ENCODE measurements at places on chromosomes 4 and X.
A peak's percentile ranks its signal among the peaks of the same experiment; 100 is the strongest.

DNA sequence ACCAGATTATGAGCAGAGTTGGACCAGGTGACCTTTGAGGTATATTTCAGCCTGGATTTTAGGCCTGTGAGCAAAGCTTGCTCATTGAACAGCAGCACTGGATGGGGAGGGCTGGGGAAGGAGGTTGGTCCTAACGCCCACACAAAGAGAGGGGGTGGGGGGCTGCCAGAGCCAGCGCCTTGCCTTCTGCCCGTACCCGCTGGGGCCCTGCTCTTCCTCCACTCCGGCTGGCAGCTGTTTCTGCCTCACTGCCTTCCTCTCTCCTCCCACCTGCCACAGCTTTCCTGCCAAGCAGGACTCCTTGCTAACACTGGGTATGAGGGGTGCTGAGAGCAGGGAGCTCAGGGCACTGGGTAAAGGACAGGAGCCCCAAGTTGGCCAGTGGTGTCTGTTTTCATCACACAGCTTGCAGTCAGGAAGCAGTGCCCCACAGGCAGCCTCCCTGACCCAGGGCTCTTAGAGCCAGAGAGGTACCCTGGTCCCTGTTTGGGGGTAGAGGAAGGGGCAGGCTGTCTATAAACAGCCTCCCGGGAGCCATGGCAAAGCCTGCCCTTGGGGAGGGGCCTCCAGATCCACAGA, 6.1 kb downstream of the NALF2 start:
- DNase-seq, result no peak

GRCh38 chr4:57363346-57363745, 253.2 kb upstream of the IGFBP7 start:
- no peak for DNase-seq

- peak; percentile 72 for DNase-seq
These were observed 23.4 kb downstream of the CCNI start for GRCh38 chr4:77052352-77052751.

- DNase-seq, result no peak
These were observed 499.9 kb upstream of the AADAT start for GRCh38 chr4:170589597-170590191.

DNA sequence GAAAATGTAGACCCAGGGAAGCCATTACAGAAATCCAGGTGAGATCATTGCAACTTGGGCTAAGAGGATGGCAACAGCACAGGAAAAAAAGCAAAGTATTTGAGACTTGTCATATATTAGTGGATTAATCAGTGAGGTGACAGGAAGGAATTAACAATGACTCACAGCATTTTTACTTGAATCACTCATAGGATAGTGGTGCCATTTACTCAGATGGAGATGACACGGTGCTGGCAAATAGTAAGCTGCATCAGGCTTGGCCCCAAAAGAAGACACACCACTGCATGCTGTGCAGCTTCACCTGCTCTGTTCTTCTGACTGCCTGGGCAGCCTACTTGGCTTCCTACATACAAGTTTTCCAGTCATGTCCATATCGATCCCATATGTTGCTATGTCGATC, 144.8 kb downstream of the FRYL start:
- DNase-seq, result no peak

DNA sequence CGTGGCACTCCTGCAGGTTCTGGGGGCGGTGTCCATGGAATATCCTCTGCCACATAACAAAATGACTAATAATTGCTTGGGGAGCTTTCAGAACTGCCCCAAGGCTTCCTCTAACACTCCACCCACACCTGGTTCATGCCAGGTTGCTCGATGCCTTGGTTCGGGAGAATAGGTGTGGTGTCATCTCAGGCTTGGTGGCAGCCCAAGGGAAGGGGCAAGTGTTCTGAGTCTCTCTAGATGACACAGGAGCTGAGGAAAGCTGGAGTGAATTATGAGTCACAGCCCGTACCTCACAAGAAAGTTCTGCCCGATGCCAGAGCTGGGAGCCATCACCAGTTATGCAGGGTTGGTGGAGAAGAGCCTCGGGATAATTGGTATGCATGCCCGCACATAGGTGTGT, 14.7 kb downstream of the FTSJ1 start:
- no peak for DNase-seq

DNA sequence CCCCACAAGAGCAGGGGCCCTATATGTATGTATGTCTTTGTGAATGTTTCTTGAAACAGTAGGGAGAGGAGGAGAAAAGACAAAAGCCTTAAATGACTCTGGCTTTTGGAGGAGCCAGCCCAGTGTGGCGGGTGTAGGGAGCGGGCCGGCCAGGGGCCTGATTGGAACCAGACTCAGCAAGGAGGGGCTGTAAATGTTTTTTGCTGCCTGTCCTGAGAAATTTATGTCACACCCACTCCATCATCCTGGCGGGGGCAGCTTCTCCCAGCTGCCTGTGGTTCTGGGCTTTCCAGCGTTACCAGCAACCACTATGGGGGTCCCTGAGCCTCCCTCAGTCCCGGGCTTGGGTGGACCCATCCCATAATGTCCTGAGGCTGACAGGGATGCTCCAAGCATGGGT, 130.8 kb downstream of the PJA1 start:
- no peak for DNase-seq

- DNase-seq, result peak; percentile 16
These were observed 5.0 kb downstream of the DCAF8L1 start for GRCh38 chrX:27976284-27976683.

DNA sequence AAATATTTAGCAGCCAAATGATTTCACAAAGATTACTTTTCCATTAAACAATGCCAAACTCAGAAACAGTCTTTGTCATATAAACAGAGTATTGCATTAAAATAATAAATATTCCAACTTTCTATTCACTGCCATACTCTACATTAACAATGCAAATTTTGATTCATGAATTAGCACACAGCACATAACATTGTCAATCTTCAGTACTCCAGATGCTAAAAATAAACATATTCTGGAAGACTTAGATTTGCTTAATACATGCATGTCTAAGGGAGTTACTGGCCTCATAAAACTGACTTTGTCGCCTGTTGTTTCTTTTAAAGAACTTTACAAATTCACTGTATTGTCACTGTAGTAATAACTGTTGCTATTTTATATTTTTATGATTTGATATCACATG, 131.6 kb downstream of the TMEM144 start:
- DNase-seq, result no peak
